ENCODE measurements at places on chromosomes 12 and 14.

DNA sequence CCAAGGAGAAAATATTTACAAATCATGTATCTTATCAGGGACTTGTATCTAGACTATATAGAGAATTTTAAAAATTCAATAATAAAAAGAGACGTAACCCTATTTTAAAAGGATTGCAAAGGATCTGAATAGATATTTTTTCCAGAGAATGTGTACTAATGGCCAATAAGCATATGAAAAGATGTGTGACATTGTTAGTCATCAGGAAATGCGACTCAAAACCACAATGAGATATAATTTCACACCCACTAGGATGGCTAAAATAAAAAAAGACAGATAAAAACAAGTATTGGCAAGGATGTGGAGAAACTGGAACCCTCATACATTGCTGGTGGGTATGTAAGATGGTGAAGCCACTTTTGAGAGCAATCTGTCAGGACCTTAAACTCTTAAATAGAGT lies 141.9 kb upstream of the BMP4 start:
- DNase-seq = no peak

DNA sequence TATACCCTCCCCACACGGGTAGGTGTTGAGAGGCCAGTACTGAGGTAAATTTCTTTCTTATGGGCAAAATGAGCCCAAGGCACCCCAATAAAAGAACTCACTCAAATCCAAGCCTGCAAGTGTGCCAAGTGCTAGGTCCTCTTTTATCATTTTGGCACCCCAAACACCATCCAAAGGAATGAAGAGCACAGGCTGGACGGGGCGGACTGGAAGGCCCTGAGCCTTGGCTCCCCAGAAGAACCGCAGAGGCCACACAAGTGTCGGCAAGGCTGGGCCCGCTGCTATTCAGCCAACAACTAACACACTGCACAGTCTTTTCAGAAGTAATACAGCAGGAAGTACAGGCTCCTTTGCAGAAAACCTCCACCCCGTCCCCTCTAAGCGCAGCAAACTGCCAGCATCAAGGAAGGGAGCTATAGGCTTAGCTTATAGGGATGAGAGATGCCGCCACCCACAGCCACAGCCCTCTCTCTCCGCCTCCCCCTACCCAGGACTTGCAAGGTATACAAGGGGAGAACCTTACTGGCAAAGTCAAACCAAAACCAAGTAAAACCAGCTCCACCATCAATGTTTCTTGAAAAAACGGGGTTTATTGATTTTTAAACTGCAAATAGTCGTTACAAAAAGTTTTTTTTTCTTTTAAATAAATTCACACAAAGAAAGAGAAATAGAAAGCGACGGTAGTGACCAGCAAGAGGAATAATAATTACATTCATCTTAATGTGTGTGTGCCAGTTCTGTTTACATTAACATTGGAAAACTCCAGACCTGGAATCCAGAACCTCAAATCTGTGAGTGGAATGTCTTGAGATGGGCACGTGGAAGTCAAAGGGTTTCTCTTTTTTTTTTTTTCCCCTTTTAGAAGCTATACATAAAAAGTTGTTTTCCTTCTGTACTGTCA lies 5.5 kb downstream of the ZFP36L1 start:
- no peak for DNase-seq

DNA sequence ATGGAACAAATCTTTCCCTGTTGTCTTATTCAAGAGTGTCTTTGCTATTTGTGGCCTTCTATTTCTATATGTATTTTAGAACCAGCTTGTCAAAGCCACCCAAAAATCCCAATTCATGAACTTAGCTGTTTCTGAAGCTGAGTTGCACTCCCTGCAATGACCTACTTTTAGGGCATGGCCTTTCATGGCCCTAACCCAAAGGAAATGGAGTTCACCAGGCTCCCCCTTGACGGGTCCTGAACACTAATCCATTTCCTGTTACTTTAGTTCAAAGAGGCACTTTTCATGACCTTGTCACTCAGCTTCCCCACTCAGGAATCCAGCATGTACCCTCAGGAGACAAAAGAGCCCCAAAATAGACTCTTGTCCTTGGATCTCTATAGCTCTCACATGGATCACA lies 7.6 kb downstream of the TMED8 start:
- no peak for DNase-seq

GRCh38 chr14:77318006-77318553 lies 2.6 kb downstream of the POMT2 start:
- DNase-seq = no peak

- DNase-seq = peak; percentile 16
These were observed 24.0 kb downstream of the SYT1 start for GRCh38 chr12:78888568-78888967.

GRCh38 chr14:77067632-77068516 lies 30.2 kb upstream of the CIPC start:
- DNase-seq = peak; percentile 57

- DNase-seq = no peak
These were observed 45.1 kb downstream of the TRAF3 start for GRCh38 chr14:102822311-102822863.

DNA sequence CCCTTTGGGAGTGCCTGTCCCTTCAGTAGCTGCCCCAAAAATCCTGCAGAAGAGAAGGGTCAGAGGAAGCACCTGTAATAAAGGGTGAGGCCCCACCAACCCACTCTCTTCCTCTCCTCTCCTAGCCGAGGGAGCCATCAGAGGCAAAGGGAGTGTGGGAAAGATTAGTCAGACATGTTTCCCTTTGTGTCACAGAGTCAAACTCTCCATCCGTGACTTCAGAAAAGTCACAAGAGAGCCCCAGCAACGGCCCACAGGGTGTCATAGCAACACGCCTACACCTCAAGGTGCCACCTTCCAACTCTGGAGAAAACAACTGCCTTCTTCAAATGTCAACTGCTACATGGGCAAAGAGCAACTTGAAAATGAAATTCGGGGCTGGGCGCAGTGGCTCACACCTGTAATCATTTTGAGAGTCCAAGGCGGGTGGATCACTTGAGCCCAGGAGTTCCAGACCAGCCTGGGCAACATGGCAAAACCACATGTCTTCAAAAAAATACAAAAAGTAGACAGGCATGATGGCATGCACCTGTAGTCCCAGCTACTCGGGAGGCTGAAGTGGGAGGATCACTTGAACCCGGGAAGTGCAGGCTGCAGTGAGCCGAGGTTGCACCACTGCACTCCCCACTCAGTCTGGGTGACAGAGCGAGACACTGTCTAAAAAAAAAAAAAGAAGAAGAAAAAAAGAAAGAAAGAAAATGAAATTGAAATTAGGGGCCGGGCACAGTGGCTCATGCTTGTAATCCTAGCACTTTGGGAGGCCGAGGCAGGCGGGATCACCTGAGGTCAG lies 17.7 kb upstream of the CD27 start:
- peak; percentile 22 for DNase-seq

DNA sequence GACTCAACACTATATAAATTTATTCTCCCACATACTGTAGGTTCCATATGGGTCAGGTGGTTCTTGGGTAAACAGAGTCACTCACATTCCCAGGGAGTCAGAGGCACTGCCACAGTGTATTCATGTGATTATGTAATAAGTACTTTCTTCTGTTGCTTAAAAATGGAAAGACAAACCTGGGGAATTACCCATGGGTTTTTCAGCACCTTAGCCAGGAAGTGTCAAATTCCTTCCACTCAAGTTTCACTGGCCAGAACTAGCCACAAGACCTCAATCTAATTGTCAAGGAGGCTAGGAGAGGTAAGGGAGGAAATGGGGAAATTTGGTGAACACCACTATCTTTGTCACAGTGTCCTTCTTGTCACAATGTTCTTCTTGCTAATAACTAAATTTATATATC lies 333.2 kb upstream of the MDGA2 start:
- DNase-seq = no peak

- no peak for DNase-seq
These were observed 31.3 kb downstream of the PTPRB start for GRCh38 chr12:70605976-70606375.

Measured in NB4 (cell line).